Karpas-422 (cell line): ENCODE measurements at places on chromosomes 5 and 9. TPM values are rescaled to one million over a fixed set of nuclear protein-coding genes. Genes with fewer than 3 reads are reported as not detected.

DNA sequence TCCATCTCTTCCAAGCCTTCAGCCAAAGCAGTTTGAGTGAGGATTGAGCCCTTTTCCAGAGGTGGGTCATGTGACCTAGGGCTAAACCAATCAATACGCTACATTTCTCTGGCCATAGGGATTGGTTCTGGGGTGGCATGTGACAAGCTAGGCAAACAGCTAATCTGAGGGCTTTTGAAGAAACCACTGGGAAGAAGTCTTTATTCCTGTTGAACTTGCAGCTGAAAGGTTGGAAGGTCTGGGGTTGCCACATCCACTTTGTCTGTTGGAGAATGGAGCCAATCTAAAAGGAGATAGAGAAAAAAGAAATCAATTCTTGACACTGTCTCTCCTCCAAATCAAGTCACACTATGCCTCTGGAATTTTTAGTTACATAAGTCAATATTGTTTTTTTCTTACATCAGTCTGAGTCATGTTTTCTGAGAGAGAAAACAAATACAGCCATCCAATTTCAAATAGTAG is 637.8 kb upstream of the WWC1 start:
- DNase-seq = no peak

DNA sequence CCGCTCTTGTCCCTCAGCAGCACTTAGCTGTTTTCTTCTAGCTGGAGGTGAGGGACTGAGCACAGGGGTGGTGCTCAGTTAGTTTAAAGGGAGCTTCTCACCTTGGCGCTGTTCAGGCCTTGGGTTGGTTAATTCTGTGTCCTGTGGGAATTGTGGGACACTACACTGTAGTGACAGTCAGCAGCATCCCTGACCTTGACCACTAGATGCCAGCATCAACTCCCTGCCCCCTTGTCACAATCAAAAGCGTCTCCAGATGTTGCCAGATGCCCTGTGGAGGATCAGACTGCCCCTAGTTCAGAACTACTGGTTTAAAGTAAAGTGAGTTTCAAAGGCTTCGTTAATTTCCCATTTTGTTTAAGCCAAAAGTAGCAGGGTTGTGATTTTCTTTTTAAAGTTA is 65.5 kb upstream of the DMRT3 start:
- no peak for DNase-seq

DNA sequence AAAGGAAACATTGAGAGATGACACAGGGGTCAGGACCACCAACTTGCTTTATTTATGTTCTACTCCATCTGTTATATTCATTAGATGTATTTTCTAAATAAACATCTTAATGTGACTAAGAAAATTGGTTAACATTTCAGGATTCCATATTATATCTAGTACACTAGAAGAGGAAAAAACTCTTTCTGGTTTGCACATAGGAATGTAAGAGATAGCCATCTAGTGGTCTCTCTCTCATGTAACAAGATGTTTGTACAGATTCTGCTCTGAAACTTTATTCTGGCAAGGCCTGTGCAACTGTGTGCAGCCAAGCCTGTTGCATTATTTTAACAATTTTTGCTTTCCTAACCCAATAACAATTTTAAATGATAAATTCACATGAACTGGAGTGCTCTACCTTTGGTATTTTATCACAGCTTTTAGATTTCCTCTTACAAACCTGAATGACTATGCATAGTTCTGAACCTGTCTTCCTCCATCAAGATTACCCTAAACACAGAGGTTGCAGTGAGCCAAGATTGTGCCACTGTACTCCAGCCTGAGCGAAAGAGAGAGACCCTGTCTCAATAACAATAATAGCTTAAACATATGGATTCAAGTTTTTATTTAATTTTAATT is 148.2 kb downstream of the GIN1 start:
- peak; percentile 53 for DNase-seq

DNA sequence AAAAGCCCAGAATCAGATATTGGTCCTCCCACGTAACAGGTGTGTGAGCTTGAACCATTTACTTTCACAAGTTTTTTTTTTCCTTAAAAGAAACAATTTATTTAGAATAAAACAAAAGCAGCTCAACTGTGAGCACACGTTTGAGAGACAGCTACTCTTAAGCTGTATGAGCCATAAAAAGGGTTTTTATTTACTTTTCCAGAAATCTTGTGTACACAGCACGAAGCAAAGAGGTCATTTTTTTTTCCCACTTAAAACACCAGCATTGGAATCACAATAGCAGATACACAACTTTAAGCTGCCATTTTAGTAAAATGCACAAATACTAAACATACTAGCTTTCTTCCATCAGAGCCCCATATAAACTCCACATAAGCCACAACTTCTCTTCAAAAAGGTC is 44.6 kb downstream of the JAKMIP2 start:
- no peak for DNase-seq

Gene INPP5E
- 8.0 and 10.4 TPM in 2 replicates for total RNA-seq
